ENCODE measurements at places on chromosomes 6 and 20.

DNA sequence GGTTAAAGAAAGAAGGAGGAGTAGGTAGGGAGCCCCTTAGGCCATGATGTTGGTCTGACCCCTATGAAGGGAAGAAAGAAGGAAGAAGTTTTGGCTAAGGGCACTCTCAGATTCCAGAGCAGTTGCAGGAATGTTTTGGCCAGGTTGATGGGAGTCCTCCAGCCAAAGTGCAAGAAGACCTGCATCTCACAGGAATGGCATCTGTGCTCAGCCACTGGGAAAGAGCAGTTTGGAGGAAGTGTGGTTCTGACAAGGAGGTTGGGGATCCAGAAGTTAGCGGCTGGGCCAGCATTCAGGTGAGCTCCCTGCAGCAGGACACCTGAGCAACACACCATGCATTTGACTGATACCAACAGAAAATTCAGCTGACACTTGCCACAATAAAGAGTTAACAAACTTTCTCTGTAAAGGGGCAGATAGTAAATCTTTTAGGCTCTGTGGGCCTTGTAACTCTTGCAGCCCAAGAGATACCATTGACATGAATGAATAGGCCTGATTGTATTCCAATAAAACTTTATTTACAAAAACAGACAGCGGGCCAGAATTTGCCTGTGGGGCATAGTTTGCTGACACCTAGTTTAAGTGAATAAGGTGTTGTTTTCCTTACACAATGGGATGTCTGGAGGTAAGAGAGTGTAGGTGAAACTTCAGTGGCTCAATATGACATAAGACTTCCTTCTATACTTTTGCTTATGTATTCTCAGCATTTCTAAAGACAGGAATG lies 71.0 kb downstream of the EDN1 start:
- no peak for DNase-seq

GRCh38 chr6:167469672-167470071 lies 144.8 kb downstream of the TTLL2 start:
- no peak for DNase-seq

- no peak for DNase-seq
Observed at GRCh38 chr6:110799189-110799588, 16.1 kb downstream of the CDK19 start.

- no peak for DNase-seq
Observed at GRCh38 chr6:158703111-158703836, 53.4 kb downstream of the SYTL3 start.

GRCh38 chr6:30618270-30618797 lies 694 bp downstream of the MRPS18B start:
- DNase-seq = no peak

- DNase-seq = peak; percentile 96
Observed at GRCh38 chr6:15993716-15994228, 135.1 kb upstream of the MYLIP start.

GRCh38 chr6:162116902-162117525 lies 610.6 kb downstream of the PRKN start:
- DNase-seq = no peak

DNA sequence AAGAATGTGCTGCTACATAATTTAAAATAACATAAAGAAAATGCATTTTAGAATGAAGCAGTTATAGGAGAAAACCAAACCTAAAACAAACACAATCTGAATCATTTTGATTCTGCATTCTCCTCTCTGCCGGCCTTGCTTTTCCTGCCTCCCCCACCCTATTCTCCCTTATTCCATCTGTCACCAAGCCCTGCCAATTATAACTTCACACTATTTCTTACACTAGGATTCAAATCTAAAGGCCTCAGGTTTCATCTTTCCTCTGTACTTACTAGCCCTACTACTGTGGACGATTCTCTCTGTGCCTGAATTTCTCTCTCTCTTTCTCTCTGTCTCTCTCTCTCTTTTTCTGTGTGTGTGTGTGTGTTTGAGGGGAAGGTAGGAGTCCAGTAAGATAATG lies 18.7 kb upstream of the PRIM2 start:
- DNase-seq = no peak

GRCh38 chr20:59821201-59821600 lies 112.2 kb downstream of the SYCP2 start:
- DNase-seq = no peak

GRCh38 chr20:44781791-44782190 lies 28.6 kb downstream of the RIMS4 start:
- no peak for DNase-seq

DNA sequence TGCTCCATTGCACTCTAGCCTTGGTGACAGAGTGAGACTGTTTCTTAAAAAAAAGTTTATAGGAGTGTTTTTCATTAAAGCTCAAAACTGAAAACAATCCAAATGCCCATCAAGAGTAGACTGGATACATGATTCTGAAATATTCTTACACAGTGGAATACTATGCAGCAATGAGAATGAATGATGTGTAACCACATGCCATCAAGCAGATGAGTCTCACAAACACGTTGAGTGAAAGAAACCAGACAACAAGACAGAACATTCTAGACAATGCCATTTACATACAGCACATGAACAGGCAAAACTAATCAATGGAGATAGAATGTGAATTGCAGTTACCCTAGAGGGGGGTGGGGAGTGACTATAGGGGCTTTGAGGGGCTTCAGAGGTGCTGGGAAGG lies 72.4 kb downstream of the TOX2 start:
- DNase-seq = no peak
